Stimulated activated CD4-positive, alpha-beta T cell treated with anti-CD3 and anti-CD28 coated beads, TNF-alpha, amount 100 ng/mL, for 24 hours (primary cell): ENCODE measurements at places on chromosomes 16 and 17.
A peak's percentile ranks its signal among the peaks of the same experiment; 100 is the strongest.

- DNase-seq, result no peak
These were observed 52.5 kb downstream of the RTN4RL1 start for GRCh38 chr17:1972487-1973160.

- no peak for DNase-seq
These were observed 22.8 kb upstream of the CNEP1R1 start for GRCh38 chr16:50002190-50002589.

- DNase-seq, result no peak
These were observed 3.1 kb downstream of the GLG1 start for GRCh38 chr16:74603848-74604247.

DNA sequence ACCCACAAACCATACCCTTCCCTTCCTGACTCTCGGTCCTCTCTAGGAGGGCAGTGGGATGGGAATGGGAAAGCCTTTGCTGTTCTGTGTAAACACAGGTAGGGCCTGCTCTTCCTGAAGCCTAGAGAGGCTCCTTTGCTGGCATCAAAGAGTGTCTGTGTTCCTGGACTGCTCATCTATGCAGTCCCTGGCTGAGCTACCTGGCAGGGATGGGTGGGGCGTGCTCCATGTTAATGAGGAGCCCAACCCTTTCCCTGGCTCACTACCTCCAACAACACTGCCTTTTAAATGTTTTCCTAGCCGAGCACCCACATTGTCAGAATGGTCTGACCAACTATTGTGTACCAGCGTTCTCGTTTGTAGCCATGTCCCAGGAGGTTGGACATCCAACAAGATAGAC is 26.6 kb upstream of the NAGLU start:
- DNase-seq, result no peak

DNA sequence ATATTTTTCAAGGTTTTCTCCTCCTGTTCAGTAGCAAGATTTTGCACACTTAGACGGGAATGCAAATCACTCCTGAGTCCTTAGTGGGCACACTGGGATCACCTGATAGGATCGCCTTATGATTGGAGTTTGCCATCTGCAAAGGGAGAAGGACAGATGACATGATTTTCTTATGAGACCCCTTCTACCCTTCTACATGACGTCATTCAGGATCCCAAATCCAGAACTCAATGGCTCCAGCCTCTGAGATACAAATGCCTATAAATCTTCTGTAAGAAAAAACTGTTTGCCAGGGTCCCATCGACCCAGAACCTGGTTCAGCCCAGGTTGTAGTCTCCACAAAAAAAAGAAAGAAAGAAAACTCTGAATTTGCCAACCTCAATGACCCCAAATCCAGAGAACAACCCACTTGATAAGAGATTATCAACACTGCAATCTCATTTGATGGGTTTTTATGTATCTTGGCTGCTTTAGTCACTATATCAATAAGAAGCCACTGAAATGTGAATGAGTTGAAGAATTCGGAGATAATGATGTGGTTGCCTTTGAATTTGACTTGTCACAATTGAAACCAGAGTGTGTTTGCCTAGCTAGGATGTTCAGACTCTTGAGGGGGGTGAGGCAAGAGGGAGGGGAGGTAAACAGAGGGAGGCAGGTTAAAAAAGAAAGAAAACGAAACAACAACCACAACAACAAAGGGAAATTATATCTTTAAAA is 6.7 kb downstream of the ZNF423 start:
- no peak for DNase-seq

- DNase-seq, result no peak
These were observed 23.5 kb upstream of the MAP2K6 start for GRCh38 chr17:69390795-69391501.

- DNase-seq, result no peak
These were observed 23.1 kb downstream of the CREBBP start for GRCh38 chr16:3857189-3858043.

DNA sequence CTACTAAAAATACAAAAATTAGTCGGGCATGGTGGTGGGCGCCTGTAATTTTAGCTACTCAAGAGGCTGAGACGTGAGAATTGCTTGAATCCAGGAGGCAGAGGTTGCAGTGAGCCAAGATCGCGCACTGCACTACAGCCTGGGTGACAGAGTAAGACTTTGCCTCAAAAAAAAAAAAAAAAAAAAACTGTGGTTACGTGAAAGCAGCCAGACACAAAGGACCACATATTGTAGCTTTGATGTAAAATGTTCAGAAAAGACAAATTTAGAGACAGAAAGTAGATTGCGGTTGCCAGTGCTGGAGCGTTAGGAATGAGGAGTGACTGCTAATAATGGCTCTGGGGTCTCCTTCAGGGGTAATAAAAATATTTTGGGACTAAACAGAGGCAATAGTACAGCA is 4.0 kb upstream of the MEAK7 start:
- DNase-seq, result no peak

DNA sequence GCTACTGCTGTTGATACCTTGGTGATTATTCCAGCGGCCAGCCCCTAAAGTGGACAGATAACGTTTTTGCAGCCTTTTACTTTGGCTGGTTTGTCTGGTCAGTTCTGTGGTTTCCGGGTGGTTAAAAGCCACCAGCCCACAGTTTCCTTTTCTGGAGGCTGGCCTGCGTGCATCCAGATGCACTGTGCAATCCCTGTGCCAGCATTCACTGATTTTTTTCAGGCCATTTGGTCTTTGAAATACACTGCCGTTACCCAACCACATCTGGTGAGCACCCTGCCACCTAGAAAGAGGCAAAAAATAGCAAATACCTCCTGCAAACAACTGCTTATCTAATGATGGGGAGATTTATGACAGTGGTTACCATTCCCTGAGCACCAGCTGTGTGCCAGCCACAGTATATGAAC is 797 bp downstream of the NUDT7 start:
- DNase-seq, result no peak

- no peak for DNase-seq
These were observed 185.3 kb downstream of the CCDC182 start for GRCh38 chr17:57559634-57560318.

DNA sequence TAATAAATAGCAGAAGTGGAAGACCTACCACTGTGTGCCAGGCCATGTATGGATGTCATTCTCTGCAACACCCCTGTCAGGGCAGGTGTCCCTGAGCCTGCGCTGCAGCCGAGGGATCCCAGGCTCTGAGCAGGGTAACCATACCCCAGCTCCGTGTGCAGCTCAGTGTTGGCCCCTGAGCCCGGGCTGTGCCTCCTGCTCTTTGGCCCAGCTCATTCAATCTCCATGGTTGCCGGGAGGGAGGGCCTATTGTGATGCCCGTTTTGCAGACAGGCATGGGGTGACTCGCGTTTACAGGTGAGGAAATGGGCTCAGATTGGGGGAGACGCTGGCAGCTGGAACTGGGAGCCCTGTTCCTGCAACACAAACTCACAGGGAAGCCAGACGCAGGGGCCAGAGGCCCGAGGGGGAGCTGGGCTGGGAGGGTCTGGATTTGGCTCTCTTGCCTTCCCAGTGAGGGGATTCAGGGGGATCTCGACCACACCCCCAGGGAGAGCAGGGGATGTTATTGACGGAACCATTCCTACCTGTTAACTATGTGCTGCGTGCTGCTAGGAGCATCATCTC is 190.5 kb downstream of the IRF8 start:
- DNase-seq, result no peak

DNA sequence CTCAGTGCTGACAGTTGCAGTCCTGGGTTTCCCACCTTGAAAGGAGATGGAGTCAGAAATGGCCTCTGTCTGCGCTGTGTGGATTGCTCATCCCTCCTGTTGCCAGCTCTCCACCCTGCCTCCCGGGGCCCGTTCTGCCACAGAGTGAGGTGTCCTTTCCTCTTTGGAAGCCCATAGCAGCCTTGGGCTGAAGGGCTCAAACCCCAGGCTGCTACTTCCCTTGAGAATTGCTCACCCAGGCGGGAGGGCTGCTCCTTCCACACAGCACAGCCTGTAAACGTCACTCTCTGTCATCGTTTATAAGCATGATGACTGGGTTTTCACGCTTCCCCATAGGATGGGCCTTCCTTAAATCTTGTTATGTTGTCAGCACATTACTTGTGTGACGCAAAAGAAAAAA is 62.7 kb downstream of the FOXK2 start:
- no peak for DNase-seq

DNA sequence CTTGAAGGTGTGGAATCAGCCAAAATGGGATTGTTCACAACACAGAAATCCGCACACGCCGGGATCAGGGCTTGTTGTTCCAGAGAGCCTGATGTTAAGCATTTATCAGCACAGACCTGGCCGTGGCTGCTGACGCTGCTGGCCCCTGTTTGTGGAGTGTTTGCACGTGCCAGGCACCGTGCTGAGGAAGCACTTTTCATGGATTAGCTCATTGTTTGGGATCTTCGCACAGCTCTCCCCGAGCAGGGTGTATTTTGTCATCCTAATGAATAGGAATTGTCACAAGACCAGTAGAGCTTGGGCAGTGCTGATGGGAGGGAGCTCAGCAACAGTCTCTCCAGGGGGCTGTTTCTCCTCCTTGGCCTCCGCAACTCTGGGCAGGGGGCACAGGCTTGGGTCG is 160.4 kb upstream of the PLCG2 start:
- no peak for DNase-seq

- no peak for DNase-seq
These were observed 1.2 kb downstream of the LCAT start for GRCh38 chr16:67942510-67943255.

DNA sequence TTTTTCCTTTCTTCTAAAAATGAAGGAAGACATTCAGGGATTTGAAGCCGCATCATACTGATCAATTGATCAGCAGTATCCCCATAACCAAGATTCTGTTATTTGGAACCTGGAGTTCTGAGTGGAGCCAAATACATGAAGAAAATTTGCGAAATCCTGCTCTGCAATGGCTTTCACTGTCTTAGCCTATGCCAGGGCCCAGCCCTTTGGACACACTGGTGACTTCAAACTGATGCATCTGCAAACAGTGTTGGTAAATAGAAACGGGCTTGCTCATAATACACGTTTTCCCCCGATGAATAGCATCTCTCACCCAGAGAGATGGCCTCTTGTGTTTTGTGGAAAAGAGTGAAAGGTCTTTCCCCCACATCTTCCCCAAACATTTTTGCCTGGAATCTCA is 87.6 kb upstream of the TOX3 start:
- no peak for DNase-seq

DNA sequence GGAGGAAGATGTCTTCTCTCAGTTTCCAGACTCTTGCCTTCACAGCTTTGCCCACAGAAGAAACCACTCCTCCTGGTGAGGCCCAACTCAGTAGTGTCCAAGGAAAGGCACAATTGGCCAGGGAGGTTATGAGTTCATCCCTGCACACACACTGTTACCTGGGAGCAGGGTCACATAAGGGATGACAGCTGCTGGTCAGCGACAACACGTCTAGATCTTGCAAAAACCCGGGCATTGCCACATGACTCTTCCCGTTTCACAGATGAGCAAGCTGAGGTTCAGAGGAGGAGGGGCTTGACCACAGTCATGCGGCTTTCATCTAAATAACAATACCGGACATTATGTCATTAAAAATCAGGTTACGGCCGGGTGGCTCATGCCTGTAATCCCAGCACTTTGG is 186.0 kb downstream of the COPRS start:
- no peak for DNase-seq

DNA sequence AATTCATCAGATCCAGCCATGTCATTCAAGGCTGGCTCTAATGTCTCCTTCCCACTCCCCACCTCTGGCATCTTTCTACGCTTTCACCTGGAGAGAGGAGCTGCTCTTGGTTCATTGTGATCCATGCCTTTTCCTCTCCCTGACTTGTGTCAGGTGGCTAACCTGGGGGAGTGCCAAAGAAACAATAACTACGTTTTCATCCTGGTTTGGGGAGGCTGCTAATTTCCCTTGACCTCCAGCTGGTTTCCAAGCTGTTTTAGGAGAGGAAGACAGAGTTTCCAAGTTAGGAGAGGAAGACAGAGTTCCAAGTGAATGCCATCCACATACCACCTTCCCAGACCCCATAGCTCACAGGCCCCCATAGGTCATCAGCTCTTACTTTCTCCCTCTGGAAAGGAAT is 40.0 kb upstream of the HLF start:
- DNase-seq, result no peak

DNA sequence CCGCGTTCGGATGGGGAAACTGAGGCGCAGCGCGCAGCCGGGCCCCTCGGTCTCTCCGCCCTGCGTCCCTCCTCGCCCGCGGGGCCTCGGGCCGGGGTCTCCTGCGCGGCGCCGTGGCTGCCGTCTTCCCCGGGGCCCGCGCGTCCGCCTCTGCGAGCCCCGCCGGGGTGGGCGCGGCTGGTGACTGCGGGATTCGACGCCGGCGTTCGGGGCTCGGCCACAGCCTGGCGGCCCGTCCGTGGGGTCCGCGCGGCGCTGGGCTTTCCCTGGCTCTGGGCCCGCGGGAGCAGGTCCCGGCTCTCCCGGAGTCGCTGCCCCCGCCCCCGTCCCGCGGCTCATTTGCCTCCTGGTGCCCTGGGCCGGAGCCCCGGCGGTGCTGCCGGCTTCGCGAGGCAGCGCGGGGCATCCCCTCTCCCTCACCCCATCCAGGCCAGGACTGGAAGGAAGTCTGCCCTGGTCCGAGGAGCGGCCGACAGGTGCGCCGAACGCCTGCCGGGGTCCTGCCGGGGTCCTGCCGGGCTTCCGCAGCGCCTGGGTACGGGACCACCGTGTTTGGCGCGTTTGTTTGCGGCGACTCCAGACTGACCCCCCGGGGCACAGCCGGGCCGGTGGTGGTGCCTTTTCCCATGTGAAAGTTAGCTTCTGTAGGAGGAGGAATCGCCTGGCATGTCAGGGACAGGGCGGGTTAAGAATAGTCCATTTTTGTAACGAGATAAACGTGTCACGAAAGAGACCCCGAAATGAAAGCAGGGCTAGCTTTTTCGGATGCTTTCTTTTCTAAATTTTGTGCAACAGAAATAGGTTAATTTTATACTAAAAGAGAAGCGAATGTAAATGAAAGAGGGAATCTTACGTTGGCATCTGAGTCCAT is 671 bp downstream of the CHMP6 start:
- no peak for DNase-seq

- no peak for DNase-seq
These were observed 9.5 kb downstream of the ABI3 start for GRCh38 chr17:49219987-49220386.

DNA sequence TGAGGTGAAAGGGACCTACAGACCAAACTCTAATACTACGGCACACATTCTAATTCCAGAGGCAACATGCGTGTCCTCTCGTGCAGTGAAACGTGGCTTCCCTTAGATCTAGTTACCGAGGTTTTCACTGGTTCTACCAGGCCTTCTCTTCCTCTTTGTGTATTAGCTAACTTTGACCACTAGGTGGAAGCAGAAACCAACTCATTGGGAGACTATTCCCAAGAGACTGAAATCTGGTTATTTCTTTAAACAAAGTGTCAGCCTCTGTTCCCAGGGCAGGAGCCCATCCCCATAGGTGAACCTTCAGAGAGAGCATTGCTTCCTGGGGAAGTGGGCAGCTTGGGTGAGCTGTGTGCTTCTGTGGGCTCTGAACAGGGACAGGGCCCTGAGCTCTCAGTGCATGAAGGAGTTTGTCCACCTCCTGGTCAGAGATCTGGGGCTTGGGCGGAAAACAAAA is 19.7 kb upstream of the RCVRN start:
- DNase-seq, result no peak

GRCh38 chr16:11572301-11572995 is 14.3 kb downstream of the LITAF start:
- DNase-seq, result no peak

GRCh38 chr17:2058586-2059546 is 4.0 kb downstream of the HIC1 start:
- DNase-seq, result peak; percentile 72

GRCh38 chr17:39231591-39232551 is 6.1 kb upstream of the STAC2 start:
- no peak for DNase-seq

- DNase-seq, result no peak
These were observed 9.4 kb downstream of the ABCC1 start for GRCh38 chr16:15958703-15959348.

- DNase-seq, result no peak
These were observed 435.7 kb downstream of the ZFHX3 start for GRCh38 chr16:72612256-72612655.
